T follicular helper cell (primary cell): ENCODE measurements at places on chromosomes 16 and 17.

DNA sequence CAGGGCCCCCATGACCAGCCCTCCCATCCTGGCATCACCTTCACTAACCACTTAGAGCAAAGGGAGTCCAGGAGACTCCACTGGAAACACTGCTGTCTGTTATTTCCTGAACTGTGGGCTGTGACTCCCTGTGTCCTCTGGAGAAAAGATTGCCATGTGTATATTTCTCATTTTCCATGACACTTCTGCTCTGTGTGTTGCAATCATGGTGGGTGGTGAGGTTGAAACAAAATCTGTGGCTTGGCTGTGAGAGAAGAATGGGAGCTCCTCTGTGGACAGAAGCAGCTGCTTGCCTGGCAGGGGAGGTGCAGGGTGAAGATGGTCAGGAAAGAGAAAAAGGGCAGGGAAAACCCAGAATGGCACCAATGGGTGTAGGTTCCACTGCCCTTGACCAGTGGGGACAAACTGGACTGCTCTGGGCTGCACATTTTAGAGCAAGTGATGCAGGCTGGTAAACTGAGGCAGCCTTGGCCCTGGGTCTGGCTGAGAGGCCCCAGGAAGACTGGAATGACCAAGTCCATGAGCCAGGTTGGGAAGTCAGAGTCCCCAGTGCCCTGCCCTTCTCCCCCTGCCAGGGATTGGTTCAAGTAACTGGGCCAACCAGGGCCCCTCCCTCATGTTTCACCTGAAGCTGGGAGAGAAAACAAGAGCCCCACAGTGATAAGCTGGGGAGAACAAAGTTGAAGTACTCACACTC is 314.3 kb downstream of the C16orf95 start:
- DNase-seq: no peak

GRCh38 chr16:62741692-62742091 is 705.5 kb upstream of the CDH8 start:
- no peak for DNase-seq

- DNase-seq: peak; percentile 43
Observed at GRCh38 chr16:81778861-81779535, at the start of gene PLCG2. TSS of gene PLCG2 (plus strand) at chr16:81779291. CDS start at chr16:81785990, 6,699 bp downstream.

- no peak for DNase-seq
Observed at GRCh38 chr17:39663688-39664580, 1.2 kb upstream of the TCAP start.

GRCh38 chr17:7312432-7313087 is 2.6 kb downstream of the GPS2 start:
- no peak for DNase-seq
